ENCODE measurements at places on chromosomes 11 and 22.

GRCh38 chr11:66891851-66892660, 35.2 kb downstream of the LRFN4 start:
- DNase-seq = no peak

DNA sequence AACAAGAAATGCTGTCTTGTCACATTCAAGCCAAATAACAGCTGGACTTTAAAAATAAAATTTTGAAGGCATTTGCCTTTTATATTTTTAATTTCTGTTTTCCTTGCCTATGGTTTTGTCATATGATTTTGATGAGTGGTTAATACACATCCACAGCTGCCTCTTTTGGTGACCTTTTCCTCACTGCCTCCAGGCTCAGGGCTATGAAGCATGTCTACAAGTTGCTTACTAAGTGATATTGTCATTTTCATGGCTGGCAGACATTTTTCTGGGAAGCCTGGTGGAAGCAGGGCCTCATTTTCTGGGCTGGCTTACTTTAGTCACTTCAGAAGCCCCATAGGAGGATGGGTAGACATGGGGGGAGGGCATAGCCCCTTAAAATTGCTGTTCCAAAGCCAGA, 344.9 kb downstream of the SOX6 start:
- DNase-seq = no peak

- DNase-seq = no peak
Measured at GRCh38 chr22:21876486-21877176, 9.2 kb upstream of the MAPK1 start.

DNA sequence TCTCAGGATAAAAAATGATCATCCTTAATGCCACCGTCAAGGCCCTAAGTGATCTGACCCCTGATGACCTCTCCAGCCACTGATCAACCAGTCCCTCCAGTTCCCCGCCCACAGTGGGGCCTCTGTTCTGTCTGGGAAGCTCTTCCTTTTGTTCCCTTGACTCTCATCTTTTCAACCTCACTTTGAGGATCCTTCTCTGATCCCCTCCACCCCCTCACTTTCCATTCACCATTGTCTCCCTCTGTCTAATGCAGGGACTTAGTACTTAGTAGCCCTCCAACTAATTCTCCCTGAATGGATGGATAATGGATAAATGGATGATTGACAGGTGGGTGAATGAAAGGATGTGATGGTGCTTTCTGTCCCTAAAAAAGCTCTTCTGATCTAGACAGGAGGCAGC, 45.6 kb downstream of the C11orf58 start:
- no peak for DNase-seq

GRCh38 chr22:42872821-42873220, 15.7 kb upstream of the ARFGAP3 start:
- no peak for DNase-seq

GRCh38 chr22:39212721-39213376, 31.9 kb downstream of the PDGFB start:
- no peak for DNase-seq

DNA sequence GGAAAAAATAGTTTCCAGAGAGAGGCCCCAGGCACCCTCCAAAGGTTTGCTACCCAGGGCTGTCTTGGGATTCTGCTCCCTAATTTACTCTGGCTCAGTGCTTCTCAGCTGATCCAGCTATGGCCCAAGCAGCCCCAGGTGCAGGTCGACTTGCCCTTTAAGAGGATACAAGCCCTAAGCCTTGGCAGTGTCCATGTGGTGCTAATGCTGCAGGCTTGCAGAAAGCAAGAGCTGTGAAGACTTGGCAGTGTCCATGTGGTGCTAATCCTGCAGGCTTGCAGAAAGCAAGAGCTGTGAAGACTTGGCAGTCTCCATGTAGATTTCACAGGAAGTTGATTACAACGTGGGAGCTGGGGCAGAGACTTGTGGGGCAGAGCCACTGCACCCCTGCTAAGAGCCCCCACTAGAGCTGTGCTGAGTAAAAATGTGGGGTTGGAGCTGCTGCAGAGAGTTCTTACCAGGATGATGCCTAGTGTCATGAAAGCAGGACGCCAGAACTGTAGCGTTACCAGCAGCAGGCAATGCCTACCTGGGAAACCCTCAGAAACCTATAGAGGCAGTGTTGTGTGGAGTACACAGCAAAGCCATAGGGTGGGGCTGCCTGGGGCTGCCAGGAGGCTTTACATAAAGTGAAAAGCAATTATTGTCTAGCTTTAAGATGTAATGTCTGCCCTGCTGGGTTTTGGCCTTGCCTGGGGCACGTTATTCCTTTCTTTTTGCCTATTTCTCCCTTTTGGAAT, 16.1 kb upstream of the OR52K1 start:
- DNase-seq = no peak

DNA sequence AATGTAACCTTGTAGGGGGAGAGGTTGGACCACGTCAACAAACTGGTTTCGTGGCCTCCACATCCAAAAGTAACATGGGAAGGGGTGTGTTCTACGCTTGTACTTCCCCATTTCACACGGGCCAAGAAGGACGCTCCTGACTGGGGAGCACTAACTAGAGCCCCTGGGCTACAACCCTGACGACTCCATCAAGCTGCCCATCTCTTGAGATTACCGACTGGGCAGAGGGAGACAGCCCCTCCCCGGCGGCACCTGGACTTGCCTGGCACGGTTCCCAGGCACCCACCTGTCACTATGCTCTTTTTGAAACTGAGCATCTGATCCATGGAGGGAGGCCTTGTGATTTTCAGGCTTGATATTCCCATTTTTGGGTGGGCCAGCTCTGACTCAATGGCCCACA, 68.5 kb downstream of the SHANK2 start:
- no peak for DNase-seq

GRCh38 chr22:18984564-18984963, 48.5 kb upstream of the PRODH start:
- DNase-seq = no peak

GRCh38 chr11:111605681-111606080, 3.4 kb downstream of the SIK2 start:
- DNase-seq = no peak

DNA sequence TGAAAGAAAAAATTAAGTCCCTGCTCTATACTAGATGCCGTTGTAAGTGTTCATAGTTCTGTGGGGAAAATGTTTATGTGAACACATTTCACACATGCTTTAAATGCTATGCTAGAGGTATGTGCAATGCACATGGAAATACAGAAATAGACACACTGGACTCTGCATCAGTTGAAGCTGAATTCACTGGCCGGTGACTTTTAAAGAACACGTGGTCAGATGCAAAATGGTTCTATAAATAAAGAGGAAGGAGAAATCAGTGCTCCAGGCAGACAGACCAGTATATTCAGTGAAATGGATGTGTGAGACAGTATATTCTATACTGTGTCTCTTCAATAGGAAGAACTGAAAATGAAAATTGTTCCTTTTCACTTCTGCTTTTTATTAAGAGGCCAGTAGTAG, 29.9 kb downstream of the TRPC6 start:
- DNase-seq = no peak

GRCh38 chr22:37288521-37288920, 6.2 kb downstream of the CYTH4 start:
- no peak for DNase-seq

DNA sequence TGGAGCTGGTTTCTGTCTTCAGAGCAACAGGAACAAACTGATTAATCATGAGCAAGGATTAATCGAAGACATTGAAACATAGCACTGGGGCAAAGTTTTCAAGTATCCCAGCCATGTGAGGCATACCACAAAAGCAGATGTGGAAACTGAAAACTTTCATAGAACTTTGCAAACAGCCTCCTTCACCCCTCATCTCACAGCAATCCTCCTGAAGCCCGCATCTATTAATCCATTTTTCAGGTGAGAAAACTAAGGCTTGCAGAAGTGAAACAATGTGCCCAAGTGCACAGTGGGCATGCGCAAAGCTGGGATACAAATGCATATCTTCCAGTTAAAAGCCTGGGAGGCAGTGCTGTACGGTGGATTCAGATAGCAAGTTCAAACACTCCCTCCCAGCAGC, 58.6 kb upstream of the HMGXB4 start:
- DNase-seq = no peak

Measured in T-helper 9 cell (primary cell).